ENCODE measurements at places on chromosomes 1 and 21. TPM values are rescaled to one million over a fixed set of nuclear protein-coding genes. Genes with fewer than 3 reads are reported as not detected.

DNA sequence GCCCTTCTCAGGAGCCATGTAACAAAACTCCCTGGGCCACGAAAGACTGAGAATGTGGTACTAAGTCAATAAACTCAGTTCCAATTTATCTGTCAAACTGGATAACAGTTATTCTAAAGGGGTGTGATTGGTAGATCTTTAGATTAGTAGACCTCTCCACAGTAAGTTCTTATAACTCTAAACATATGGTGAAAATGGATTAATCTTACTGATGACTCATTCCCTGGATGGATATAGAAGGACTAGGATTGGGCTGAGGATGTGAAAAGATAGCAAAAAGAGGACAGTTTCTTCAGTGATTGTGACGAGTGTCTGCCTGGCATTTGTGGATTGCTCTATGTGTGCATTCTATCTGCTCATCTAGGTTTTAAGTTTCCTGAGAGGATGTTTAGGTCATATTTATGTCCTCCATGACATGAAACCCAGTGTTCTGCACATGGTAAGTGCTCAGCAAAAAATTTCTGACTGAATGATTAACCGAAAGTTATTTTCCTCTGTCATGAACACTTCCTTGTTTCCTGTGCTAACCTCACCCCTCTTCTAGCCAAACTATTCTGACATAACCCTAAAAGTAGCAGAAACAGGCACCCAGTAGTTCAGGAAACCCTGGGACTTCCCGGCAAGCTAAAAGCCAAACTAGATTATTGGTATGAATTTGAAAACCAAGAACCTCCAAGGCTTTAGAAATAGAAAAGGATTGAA, 397.5 kb upstream of the PLXNA2 start:
- H3K4me3 ChIP-seq, result no peak overlapping the region
- H3K27me3 ChIP-seq, result no peaks in the 10 kb centered on the region
- no peak overlapping the region for H3K27ac ChIP-seq
- H3K36me3 ChIP-seq, result no peaks in the 10 kb centered on the region
- H3K4me1 ChIP-seq, result no peaks in the 10 kb centered on the region

DNA sequence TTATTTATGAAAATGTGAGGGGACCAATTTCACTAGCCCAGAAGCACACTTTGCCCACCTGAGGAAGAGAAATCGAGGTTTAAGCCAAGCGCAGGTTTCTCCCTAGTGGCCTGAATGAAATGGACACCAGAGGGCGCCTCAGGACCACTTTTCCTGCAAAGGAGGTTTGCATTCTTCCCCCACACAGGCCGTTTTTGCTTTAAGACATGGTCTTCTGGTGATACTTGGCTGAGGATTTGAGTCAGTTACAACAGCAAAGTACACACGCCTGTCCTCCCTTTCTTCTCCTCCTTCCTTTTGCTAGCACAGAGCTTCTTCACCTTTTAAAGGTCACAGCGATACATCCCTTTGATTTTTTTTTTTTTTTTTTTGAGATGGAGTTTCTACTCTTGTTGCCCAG, 5.4 kb downstream of the PLA2G2E start:
- no peak overlapping the region for H3K27ac ChIP-seq
- H3K4me1 ChIP-seq, result no peaks in the 10 kb centered on the region
- DNase-seq, result peak; percentile 51
- H3K27me3 ChIP-seq, result no peaks in the 10 kb centered on the region
- peaks cover 5% of the 10 kb centered on the region for H3K36me3 ChIP-seq
- no peak overlapping the region for H3K4me3 ChIP-seq

GRCh38 chr1:8348777-8349472, 31.0 kb downstream of the SLC45A1 start:
- peaks cover 3% of the 10 kb centered on the region for H3K4me1 ChIP-seq
- peaks cover 3% of the 10 kb centered on the region for H3K36me3 ChIP-seq
- H3K27me3 ChIP-seq, result peaks cover 4% of the 10 kb centered on the region

DNA sequence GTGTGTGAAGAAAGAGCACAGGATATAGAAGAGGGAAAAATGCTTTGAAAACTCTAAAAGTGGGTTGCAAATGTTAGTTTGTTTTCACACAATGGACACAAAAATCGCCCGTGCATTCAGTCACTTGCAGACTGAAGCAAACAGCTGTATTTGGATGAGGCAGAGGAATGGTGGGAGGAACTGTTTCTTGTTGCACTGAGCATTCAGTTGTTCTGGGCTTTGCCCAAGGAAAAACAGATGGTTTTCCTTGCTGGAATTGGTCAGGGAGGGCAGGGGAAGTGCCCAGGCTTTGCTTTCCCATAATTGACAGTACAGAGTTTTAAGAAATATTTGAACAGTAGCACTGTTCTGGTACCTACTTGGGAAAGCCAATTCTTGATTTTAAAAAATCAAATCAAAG, 19.5 kb upstream of the WARS2 start:
- H3K4me1 ChIP-seq, result no peaks in the 10 kb centered on the region
- no peaks in the 10 kb centered on the region for H3K27me3 ChIP-seq
- no peak overlapping the region for H3K27ac ChIP-seq
- no peak overlapping the region for H3K4me3 ChIP-seq
- peaks cover 2% of the 10 kb centered on the region for H3K36me3 ChIP-seq

DNA sequence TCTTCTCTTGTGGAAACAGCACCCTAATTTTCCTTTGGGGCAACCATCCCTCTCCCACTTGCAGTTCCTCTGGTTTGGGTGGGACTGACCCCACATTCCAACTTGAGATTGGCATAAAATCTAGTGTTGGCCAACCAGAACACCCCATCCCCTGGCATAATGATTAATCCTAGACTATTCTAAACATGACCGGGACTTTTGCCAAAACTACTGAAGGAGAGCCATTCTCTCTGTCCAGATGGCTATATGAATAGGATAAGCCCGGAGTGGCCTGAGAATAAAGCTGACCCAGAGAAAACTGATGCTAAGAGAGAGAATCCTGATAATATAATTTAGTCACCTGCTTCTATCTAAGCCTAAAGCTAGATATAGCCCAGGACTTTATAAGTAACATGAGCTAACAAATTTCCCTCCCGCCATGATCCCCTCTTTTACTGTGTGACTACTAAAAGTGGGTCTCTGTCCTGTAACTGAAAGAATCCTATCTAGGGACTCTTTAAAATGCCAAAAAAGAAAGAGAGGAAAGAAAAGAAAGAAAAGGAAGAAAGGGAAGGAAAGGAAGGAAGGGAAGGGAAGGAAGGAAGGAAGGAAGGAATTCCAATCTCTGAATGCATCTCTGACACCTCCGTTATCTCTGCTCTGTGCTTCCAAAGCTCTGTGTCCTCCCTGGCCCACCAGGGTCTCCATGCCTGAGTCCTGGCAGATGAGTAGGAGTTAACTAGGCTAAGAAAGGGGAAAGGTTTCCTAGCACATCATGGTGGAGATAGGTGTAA, 28.0 kb upstream of the NRDC start:
- H3K36me3 ChIP-seq, result no peaks in the 10 kb centered on the region
- peaks cover 4% of the 10 kb centered on the region for H3K4me1 ChIP-seq
- peak; percentile 46 for DNase-seq

- H3K4me1 ChIP-seq, result peaks cover 11% of the 10 kb centered on the region
- peaks cover 34% of the 10 kb centered on the region for H3K27me3 ChIP-seq
- peak; percentile 54 for DNase-seq
- no peaks in the 10 kb centered on the region for H3K36me3 ChIP-seq
- no peak overlapping the region for H3K27ac ChIP-seq
These were observed 689 bp upstream of the GPR137B start for GRCh38 chr1:236141447-236142252.

DNA sequence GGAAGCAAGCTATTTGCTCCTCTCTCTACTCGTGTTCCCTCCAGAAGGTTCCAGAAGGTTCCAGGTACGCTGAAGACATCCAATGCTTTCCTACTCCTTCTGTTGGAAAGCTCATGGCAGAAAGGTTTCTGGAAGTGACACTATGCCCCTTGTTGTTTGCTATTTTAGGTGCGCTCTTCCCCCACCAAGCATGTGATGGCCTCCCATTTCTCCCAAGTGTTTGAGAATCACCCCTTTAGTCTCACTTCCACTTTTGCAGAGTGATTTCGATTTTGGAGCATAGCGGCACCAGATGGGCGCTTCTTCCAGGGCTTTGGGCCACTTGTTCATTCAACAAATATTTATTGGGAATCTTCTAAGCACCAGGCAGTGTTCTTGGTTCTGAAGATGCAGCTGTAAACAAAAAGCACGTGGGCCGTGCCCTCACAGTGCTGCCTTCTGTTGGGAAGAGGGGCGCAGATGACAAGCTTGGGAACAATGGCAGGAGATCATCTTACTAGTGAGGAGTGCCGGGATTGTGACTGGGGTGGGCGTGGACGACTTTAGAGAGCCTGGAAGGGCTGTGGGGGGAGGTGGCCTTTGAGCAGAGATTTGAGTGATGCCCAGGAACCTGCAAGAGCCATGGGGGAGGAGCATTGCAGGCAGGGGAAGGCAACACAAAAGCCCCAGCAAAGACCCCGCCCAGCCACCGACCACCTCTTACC, 43.0 kb upstream of the TARDBP start:
- H3K4me1 ChIP-seq, result no peaks in the 10 kb centered on the region
- no peak overlapping the region for H3K27ac ChIP-seq
- no peak overlapping the region for H3K4me3 ChIP-seq
- no peak for DNase-seq
- H3K27me3 ChIP-seq, result peaks cover 37% of the 10 kb centered on the region
- H3K36me3 ChIP-seq, result no peaks in the 10 kb centered on the region

DNA sequence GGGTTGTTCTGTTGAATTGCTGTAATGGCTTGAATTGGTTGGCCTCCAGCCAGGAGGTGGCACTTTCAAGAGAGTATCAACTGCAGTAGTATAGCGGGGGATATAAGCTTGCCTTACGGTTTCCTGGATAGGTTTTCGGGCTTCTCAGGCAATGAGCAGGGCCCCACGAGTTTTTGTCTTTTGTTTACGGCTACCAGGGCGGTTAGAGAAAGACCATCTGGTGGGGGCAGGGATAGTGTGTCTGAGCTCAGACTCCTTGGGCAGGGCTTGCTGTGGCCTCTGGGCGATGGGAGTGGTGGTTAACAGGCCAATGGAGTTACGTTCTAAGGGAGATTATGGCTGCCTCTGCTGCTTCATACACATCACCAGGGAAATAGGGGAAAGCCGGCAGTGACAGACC, 62.8 kb downstream of the DTL start:
- no peak for DNase-seq
- H3K4me3 ChIP-seq, result no peak overlapping the region

- H3K27ac ChIP-seq, result no peak overlapping the region
- no peak overlapping the region for H3K4me3 ChIP-seq
- peaks cover 15% of the 10 kb centered on the region for H3K4me1 ChIP-seq
- H3K36me3 ChIP-seq, result no peaks in the 10 kb centered on the region
These were observed 4.7 kb downstream of the ZBTB7B start for GRCh38 chr1:155007251-155007828.

- no peak overlapping the region for H3K27ac ChIP-seq
- no peak overlapping the region for H3K4me3 ChIP-seq
- peak; percentile 17 for DNase-seq
- H3K36me3 ChIP-seq, result no peaks in the 10 kb centered on the region
These were observed 32.3 kb downstream of the IVNS1ABP start for GRCh38 chr1:185284533-185285276.

DNA sequence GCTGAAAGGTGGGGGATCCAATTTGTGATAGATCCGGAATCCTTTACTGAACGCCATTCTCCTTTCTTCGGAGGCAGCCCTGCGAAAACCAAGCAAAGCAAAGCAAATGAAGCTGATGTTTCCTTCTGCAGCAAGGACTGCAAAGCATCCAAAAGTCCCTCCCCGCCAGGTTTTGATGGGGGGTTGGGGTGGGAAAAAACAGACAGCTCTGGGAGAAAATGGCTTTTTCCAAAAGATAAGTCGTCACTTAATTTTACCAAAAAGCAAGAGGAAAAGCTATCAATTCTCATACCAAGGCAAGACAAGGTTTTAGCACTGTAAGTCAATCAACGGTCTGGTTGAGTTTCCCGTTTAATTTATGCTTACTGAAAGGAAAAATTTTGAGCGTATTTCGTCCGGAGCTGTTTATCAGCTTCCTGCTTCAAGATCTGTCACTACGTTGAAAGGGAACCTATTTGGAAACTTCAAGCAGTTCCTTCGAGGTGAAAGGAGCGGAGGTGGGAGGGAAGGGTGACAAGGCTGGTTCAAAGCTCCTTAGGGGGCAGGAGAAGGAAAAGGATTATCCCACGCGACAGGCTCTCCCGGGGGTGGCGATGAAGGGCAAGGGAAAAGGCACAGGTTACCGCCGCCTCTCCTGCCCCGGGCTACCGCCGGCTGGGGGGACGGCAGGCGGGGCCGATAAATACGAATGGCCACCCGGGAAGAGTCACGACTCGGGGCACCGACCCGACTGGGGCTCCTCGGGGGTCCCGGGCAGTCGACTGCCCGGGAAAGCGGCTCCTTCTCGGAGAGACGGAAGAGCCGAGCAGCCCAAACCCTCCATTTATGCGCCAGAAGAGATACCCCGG, 750 bp downstream of the SYNJ1 start:
- H3K27ac ChIP-seq, result peak overlapping the region; percentile 84
- H3K4me3 ChIP-seq, result peak overlapping the region; percentile 85
- H3K36me3 ChIP-seq, result no peaks in the 10 kb centered on the region
- H3K4me1 ChIP-seq, result peaks cover 4% of the 10 kb centered on the region

GRCh38 chr1:157245823-157246222, 107.6 kb upstream of the ETV3 start:
- H3K36me3 ChIP-seq, result no peaks in the 10 kb centered on the region
- no peak overlapping the region for H3K27ac ChIP-seq
- no peak for DNase-seq

ADGRL4 gene
- 19.6 TPM for total RNA-seq

FAM76A gene
- 6.2 TPM for total RNA-seq

CFAP74 gene
- not detected for total RNA-seq

LDLRAD2 gene
- total RNA-seq, result 0.14 TPM

ANKRD13C gene
- 22.0 TPM for total RNA-seq

RXRG gene
- total RNA-seq, result not detected

HSD3B1 gene
- 2.8 TPM for total RNA-seq

LCE1C gene
- not detected for total RNA-seq
